ENCODE measurements at places on chromosomes 5 and 9.

- no peak for DNase-seq
Measured at GRCh38 chr5:80820685-80821084, 139.5 kb upstream of the RASGRF2 start.

GRCh38 chr5:128144491-128144890, 60.9 kb downstream of the SLC12A2 start:
- no peak for DNase-seq

GRCh38 chr5:180126716-180127681, 55.4 kb upstream of the RNF130 start:
- DNase-seq = peak; percentile 40

GRCh38 chr9:130901498-130902203, 5.0 kb upstream of the QRFP start:
- no peak for DNase-seq

GRCh38 chr9:80804873-80805272, 884.5 kb downstream of the TLE1 start:
- DNase-seq = no peak

- DNase-seq = peak; percentile 75
Measured at GRCh38 chr5:133240425-133241091, 188.7 kb downstream of the HSPA4 start.

GRCh38 chr9:110512817-110513216, 66.7 kb downstream of the SVEP1 start:
- no peak for DNase-seq

DNA sequence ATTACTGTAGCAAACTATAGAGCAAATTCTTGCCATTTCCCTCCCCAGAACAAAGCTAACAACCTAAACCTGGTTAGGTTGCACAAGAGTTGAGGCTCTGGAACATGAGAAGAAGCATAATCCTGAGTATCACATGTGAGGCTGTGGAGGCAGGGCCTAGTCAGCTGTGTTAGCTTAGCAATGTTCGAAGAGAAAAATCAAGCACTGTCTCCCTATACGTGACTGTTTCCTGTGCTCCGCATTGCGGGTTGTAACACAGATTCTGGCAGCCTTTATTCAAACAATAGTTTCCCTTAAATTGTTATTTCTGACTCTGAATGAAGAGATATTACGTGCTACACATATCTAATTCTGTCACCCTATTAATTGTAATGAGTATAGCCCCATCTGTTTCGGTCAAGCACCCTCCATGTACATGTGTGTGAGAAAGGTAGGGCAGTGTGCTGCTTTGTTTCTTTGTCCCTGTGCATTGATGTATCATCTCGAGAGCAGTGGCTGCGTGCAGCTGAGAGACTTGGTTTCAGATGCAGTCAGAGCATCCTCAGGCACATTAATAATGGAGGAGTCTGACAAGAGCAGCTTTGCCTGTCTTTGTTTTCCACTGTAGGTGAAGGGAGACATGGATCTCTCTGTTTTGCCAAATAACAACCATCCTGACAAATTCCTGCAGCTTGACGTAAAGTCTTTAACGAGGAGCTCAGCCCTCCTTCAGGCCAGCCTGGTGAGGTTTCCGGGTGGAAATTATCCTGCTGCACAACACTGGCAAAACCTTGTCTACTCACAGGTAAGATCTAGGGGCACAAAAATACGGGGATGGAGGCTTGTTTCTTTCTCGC, at the start of gene MINAR2:
Gene MINAR2 (plus strand): TSS at position 523 of the 836 bp plus-strand sequence. CDS start 97 bp downstream, at position 620.
- DNase-seq = no peak

DNA sequence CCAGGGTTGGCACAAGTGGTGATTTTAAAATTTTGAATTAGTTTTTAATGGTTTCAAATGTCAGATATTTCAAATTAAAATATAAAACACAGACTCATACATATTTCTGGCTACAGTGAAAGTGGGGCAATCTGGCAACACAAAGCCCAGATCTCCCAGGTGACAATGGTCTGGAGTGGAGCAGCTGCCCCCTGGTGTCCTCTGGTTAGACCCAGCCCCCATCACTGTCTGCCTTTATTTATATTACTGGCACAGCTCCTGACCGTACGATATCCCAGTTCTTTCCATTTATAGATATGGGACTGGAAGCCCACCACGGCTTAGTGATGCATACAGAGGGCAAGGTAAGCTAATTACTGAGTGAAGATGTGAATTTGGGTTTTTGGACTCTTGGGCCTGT, 37.3 kb downstream of the MACIR start:
- DNase-seq = no peak

DNA sequence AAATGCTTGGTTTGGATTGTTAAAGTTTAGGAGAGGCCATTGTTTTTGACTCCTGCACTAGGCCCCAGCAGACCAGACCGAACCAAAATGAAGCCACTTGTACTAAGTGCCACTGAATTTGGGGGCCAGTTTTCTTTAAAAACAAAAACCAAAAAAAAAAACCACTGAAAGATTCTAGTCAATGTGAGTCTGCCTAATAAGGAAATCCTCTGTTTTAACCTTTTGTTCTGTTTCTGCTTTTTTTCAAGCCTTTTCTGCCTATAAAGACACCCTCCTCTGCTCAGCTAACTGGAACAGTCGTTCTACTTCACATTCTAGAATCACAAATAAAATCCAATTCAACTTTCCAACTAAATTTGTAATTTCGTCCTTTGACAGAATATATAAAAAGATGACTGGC, 64.9 kb downstream of the SERINC5 start:
- no peak for DNase-seq

DNA sequence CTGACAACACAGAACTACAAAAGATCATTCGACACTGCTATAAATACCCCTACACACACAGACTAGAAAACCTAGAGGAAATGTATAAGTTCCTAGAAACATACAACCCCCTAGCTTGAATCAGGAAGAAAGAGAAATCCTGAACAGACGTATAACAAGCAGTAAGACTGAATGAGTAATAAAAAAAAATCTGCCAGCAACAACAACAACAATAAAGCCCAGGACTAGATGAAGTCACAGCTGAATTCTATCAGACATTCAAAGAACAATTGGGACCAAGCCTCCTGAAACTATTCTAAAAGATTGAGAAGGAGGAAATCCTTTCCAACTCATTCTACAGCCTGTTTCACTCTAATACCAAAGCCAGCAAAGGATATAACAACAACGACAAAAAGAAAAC, 68.2 kb upstream of the SLIT3 start:
- no peak for DNase-seq

GRCh38 chr5:102722931-102723330, 32.2 kb upstream of the PAM start:
- DNase-seq = no peak

GRCh38 chr5:83993803-83994202, 273.1 kb upstream of the HAPLN1 start:
- DNase-seq = no peak

DNA sequence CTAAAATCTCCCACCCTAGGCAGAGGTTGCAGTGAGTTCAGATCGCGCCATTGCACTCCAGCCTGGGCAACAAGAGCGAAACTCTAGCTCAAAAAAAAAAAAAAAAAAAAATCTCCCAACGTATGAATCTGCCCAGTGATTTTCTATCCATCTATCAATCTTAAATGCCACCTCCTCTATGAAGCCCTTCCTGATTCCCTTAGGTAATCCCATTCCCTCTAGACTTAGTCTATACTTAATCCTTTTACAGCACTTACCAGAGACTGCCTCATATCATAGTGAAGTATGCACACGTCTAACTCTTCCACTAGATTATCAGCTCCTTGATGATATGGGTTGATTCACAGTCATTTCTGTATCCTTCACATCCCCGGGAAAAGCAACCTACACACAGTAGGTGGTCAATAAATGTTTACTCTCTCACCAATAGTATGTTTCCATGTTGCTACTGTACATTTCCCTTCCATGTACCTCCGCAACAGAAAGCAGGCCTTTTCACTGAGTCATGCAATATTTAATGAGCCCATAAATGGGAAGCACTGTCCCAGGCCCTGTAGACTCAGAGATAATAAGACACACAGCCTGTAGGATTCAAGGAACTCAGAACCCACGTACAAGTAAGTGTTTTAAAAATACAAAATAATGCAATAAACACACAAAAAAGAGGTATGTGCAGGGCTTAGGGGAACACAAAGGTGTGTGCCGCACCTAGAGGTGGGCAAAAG, 1.2 kb downstream of the DROSHA start:
- no peak for DNase-seq

- DNase-seq = no peak
Measured at GRCh38 chr5:53446908-53447307, 33.5 kb upstream of the FST start.

- DNase-seq = no peak
Measured at GRCh38 chr5:139148986-139149385, 49.2 kb downstream of the SIL1 start.

GRCh38 chr9:137649553-137649952, 30.7 kb downstream of the EHMT1 start:
- DNase-seq = no peak

DNA sequence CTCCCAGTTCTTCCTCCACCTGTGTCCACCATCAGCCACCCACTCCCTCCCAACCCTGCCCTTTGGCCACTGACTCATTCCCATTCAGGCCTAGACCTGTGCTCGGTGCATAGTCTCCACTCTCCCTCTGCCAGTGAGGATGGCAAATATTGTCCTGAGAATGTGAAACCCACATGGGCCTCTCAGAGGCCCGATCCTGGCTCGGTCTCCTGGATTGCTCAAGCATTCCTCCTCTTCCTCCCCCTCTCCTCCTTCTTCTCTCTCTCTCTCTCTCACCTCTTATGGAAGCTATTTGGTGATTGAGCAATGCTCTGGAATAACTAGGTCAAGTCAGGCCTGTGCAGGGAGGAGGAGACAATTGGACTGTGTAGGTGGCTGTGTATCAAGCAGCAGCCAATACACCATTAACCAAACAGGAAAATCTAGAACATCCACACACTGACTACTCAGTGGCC, 99.9 kb downstream of the KLF4 start:
- DNase-seq = no peak

DNA sequence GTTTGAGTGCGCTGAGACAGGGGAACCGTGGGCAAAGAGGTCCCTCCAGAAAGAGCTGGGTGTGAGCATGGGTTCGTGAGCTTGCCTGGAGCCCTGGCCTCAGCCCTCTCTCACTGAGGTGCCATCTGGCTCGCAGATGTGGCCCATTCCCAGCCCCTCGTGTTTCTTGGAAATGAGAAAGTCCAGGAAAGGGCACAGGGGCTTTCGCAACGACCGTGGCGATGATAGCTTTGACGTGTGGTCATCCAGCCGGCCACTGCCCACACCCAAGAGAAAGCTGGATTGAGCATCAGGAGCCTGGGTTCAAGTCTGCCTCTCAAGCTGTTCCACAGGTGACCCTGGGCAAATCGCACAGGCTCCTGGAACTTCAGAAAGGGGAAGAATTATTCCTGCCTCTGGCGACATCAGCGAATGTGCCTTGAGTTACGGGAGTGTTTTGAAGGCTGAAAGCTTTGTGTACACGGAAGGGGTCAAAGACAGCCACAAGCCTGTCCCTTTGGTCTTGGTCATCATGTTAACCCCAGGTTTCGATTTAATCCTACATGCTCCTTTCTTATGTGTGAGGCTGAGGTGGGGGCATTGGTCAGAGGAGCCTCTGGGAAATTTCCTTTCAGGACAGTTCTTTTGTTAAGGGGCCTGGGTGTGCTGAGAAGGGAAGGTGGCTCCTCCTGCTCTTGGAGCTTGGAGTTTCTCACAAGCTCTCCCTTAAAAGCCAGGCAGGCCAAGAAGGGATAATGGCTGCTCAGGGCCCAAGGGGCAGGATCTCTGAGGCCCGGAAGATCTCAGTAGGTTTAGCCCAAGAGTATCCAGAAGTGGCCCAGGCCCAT, 41.7 kb upstream of the IL17B start:
- no peak for DNase-seq

GRCh38 chr5:110815916-110816605, 77.3 kb downstream of the SLC25A46 start:
- no peak for DNase-seq

DNA sequence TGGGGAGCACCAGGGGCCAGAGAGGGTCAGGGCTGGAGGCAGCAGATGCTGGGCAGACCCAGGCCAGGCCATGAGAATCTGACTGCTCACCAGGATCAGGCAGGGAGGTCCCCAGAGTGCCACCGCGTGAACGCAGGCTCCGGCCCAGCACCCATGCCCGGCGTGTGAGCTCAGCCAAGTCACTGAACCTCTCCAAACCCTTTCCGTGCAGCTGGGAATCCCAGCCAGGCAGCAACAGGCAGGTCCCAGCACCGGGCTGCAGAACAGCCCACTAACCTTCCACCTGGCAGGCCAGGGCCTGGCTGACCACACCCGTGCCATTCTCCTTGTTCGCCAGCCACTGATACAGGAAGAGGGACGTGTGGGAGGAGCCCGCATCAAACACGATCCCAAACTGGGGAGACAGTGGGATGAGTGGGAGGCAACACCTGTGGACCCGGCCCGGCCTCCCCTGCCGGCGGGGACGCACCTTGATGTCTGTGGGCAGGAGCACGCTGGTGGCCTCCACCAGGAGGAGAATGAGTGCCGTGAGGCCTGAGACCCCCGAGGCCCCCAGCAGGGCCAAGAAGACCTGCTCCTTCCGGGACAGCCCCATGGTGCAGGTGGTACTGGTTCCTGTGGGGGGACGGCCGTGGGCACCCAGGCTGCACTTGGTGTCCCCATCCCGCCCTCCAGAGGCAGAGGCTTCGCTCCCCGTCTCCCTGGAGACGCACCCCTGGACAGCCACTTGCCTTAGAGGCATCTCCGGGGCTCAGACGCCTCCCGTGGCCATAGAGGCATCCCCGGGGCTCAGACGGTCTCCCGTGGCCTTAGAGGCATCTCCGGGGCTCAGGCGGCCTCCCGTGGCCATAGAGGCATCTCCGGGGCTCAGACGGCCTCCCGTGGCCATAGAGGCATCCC, 3.2 kb downstream of the ENTPD8 start:
- no peak for DNase-seq

DNA sequence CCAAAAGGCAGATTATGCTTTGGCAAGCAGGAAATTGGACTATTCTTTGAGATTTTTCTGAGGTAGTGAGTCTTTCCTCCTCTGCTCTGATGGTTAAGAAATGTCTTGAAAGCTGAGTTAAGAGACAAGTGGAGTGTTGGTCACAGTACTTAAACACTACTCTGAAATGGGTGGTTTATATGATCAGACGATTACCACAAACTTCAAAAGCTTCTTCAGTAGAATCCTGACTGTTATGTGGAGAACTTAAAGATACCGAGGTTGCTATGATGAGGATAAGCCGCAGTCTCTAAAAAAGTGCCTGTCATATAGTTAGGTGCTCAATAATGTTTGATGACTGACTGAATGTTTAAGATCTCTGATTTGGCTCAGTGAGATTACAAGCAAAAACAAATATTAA, 24.3 kb downstream of the GCNT4 start:
- no peak for DNase-seq

- DNase-seq = no peak
Measured at GRCh38 chr5:176739461-176740051, 70.8 kb upstream of the UNC5A start.

Measured in activated CD4-positive, alpha-beta memory T cell treated with anti-CD3 and anti-CD28 coated beads for 36 hours (primary cell).